ENCODE measurements at places on chromosomes 16 and 17. TPM values are rescaled to one million over a fixed set of nuclear protein-coding genes. Genes with fewer than 3 reads are reported as not detected.

The SLC26A11 gene
- 37.3 TPM for total RNA-seq

The SDK2 gene
- 0.19 TPM for total RNA-seq

The KRTAP1-5 gene
- total RNA-seq, result not detected

The SPNS2 gene
- 0.45 TPM for total RNA-seq

The SLC5A11 gene
- not detected for total RNA-seq

The CACNG1 gene
- not detected for total RNA-seq

The HID1 gene
- total RNA-seq, result 2.8 TPM

DNA sequence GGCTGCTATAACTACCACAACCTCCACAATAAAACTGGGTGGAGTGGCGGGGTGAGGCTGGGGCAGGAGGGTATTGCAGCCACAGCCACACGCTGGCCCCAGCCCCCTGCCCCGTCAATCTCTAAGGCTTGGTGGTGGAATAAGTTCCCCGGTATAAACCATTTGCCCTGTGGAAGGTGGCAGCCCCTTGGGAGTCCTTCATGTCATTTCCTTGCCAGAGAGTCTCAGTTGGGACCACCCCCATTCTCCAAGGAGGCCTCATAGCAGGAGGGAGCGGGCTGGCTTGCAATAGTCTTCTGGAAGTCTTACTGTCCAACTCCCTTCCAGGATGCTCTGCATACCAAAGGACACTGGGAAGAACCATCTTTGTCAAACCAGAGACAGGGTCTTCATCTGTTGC is 19.4 kb downstream of the CD300A start:
- ATAC-seq, result no peak

- no peak for ATAC-seq
Observed at GRCh38 chr16:51701025-51701424, 550.0 kb upstream of the SALL1 start.

All from activated T-helper 17 cell treated with anti-CD3 and anti-CD28 coated beads, Interleukin-2, amount 50 U/mL, for 72 hours (primary cell).